ENCODE measurements at places on chromosomes 13 and 19.

DNA sequence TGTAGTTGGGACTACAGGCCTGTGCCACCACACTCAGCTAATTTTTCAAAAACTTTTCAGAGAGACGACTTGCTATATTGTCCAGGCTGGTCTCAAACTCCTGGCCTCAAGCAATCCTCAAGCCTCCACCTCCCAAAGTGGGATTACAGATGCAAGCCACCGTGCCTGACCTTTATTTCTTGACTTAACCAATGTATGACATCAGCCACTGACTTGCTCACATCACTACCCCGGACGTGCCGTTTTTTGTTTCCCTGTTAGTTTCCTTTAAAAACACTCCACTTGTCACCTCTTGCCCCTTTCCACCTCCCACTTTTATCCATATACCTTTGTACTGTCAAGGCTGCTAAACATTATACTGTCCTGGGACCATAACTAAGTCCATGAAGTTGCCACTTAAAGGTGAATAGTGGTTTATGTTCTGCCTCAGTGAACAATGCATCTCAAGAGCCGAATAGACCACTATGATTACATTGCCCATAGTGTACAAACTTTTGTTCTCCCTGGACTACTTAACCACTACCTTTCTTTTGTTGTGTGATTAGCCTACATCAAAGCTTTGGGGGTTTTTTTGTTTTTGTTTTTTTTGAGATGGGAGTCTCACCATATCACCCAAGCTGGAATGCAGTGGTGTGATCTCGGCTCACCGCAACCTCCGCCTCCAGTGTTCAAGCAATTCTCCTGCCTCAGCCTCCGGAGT, 2.3 kb upstream of the EPHX3 start:
- no peak for DNase-seq

DNA sequence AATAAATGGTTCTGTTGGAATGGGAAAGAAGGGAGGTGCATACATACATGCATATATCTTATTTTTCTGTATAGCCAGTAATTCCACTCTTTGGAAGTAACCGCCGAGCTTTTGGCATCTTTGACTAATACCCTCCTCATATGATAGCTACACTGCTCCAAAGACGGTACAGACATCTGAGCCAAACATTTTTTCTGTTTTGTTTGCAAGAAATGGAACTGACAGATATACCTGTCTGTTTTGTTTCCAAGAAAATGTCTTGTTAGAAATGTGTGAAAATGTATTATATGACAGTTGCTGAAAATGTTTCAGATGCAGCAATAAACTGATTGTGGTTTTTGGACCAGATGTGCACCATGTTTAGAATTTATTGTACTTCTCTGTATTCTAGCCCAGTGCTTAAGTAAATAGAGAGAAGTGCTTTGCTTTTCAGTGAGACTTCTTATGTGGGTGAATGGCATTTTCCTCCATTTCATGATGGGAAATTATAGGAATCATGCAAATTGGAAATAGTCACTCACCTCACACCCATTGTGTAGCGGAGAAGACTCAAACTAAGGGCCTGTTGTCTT, 396.9 kb downstream of the KCNRG start:
- DNase-seq = no peak

DNA sequence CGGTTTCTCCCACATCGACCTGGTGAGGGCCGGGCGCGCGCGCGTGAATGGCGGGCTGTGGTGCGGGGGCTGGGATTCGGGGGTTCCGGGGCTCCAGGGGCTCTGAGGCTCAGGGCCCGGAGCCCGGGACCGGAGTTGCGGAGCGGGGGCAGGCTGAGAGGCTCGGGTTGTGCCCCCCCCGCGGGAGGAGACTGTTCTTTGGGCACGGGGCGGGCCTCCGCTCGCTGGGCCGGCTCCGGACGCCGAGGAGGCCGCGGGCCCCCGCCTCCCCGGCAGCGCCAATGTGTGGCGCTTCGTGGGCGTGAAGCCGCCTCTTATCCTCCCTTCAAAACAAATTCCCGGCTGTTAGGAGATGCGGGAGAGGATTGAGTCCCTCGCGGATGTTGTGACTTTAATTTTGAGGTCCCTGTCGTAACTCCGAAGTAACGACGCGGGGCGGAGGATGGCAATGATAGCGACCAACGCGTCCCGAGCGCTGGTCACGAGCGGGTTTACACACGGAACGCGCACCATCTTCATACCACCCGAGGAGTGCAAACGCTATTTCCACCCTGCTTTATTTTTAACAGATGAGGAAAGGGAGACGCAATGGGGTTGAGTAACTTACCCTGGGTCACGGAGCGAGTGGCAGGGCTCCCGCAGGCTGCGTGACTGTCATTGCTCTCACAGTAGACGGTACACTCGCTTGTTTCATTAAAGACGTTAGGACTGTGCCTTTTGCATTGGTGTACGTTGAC, 536 bp downstream of the UBA2 start:
- DNase-seq = peak; percentile 84

- DNase-seq = no peak
Measured at GRCh38 chr19:51367255-51367564, 1.0 kb upstream of the ETFB start.

DNA sequence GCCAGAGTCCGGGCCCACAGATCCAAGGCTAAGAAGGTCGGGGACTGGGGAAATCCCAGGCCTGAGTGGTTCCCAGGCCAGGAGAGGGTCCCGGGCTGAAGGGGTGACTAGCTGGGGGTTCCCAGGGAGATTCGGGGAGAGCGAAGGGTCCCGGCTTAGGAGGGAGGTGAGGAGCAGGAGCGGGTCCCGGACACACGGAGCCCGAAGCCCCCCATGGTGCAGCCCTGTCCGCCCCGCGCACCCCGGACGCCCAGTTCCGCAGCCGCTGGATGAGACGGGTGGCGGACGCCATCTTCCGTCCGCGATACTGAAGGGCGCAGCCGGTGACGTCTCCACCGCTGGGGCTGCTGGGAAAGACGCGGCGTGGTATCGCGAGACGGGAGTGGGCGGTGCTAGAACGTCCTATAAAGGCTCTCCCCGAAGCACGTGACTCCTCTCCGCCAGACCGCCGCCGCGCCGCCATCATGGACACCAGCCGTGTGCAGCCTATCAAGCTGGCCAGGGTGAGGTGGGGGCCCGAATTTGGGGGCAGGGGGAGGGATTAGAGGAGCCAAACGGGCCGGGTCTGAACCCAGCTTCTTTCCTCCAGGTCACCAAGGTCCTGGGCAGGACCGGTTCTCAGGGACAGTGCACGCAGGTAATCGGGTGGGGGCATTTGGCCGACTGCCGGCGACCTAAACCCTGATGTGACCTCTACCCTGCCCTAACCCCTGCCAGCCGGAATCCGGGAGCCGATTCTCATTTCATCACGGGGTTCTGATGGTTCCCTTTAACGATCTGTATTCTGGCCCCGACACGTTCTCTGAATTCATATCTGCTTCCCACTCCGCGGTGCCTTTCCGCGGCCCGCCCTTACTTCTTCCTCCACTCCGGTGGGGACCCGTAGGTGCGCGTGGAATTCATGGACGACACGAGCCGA, at the start of the genes NDUFA7 and RPS28:
Gene NDUFA7 (minus strand): TSS at position 309 of the 919 bp plus-strand sequence. CDS start 17 bp downstream, at position 292.
Gene RPS28 (plus strand): TSS at position 430 of the 919 bp plus-strand sequence. CDS start 35 bp downstream, at position 465.
- DNase-seq = peak; percentile 99

DNA sequence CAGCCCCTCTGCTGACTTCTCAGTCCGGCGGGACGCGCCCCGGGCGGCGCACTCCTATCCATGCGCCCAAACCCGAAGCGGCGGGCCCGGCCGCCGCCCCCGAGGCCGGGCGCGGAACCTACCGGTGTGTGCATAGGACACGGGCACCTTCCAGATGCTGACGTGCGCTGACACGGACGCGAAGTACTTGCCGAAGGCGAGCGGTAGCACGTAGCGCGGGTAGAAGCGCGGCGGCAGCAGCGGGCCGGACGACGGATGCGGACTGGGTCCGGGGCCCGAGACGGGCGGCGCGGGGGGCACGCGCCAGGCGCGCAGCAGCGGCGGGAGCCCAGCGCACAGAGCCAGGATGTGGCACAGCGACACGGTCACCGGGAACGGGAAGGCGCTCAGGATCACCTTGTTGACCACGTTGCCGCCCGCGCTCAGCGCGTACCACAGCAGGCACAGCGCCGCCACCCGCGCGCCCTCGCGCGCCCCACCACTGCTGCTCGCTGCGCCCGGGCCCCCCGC, 338 bp downstream of the SLC35E1 start:
- DNase-seq = peak; percentile 57

DNA sequence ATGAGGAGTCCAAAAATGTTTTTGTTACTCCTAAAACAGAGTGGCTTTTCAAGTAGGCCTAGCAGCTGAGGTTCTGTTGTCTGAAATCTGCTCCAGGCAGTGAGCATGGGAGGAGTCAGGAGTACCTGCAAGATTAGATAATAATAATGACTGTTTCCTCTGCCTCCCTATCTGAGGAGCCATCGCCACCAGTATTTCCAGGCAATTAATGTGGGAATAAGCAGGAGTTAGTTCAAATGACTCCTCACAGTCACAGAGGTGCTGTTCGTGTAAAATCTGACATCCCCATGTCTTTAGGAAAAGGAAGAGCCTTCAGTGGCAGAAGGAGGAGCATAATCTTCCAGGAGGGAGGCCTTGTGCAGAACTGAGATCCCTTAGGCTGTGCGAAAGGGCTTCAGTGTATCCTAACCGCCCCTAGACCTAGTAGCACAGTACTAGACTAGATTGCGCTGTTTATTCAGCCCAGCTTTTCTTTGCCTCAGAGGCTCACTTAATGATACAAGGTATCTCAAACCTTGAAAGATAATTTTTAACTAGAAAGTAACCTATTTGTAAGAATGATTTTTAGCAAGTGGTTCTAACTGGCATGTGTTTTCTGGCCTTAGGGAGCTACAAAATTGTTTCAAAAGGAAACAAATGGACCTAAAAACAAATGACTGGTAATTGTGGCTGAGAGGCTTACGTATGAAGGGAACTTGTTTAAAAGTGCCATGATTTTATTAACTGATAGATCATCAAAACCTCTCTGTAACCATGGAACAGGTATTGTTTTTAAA, 49.0 kb downstream of the FREM2 start:
- no peak for DNase-seq

DNA sequence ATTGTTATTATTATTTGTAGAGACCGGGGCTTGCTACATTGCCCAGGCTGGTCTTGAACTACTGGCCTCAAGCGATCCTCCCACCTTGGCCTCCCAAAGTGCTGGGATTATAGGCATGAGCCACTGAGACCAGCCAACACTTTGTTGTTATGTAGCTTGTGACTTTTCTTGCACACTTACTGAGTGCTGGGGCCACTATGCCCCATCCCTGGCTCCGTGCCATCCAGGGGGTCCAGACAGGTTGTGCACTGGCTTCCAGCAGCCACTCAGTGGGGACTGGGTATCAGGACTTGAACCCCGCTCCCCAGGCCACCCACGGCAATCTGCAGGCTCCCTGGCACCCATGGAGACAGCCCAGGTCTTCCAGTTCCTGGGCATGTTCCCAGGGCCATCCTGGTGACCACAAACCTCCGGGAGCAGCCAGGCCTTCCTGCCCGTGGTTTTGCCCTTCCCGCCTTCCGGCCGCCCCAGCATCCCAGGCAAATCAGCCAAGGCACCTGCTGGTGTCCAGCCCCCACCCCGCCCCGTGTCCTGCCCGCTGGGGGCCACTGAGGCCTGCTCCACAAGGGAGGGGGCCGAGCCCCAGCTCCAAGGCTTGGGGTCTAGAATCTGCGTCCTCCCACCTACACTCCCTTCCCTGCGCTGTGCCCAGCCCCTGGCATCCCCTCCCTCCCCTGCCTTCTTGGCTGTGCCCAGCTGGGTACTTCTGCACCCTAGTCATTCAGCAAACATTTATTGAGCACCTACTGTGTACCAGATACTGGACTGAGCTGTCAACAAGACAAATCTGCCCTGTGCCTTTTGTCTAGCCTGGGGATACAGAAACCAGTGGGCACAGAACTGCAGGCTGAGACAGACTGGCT, 23.7 kb upstream of the SEMA6B start:
- no peak for DNase-seq

DNA sequence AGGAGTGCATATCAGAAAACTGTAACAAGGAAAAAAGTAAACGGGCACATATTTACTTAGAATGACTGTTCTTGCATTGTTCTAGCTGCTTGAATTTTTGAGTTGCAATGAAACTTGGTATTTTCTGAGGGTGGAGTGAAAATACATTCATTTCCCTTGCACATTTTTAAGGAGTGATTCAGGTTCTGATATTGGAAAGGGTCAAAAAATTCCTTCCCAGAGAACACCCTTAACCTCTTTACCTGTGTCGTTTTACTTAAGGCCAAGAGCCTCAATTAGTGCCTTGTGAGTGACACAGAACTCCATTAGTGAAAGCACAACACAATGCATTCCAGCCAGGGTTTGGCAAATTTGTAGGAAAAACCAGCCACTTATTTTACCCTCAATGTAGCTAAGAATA, 2.3 kb downstream of the ITGBL1 start:
- DNase-seq = peak; percentile 44

DNA sequence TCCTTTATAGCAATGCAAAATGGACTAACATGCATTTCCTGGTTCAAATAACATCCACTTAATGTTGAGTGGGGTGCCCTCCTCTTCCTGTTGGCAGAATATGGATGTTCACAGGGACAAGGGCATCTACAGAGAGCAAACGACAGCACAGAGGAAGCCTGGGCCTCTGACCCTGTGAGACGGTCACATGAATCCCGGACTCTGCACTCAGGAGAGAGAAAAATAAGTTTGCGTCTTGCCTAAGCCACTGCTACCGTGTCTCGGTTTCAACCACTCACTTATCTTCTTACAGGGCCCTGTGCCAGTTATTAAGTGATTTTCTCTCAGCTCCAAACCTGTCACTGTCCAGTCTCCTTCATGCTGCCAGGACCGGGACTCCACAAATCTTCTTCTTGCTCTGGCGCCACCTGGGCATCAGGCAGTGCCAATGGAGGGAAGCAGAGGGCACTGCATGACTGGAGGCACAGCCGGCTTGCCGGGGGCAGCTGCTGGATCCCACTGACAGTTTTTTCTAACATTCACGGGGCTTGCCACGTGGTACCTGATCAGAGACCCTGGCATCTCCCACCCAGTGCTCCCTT, 11.8 kb downstream of the LIG1 start:
- DNase-seq = no peak

DNA sequence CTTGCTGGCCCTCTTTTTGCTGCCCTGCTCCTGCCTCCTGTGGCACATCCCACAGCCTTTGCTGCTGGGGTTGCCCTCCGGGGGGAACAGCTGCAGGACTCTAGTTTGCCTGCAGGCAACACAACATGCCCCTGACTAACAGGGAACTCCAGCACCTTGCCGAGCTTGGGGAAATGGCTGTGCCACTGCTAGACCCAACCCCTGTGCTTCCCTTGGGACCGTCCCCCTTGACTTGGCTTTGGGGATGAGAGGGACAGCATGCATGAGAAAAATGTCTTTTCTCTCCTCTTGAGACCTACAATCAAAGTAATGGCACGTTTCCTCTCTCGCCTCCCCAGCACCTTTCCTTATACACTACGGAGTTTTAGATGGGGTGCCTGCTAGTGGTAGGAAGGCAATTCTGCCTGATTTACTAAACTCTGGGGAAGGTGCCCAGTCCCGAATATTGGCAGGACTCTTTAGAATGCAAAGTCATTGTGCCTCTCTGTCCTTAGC, 12.4 kb upstream of the VWA8 start:
- no peak for DNase-seq

DNA sequence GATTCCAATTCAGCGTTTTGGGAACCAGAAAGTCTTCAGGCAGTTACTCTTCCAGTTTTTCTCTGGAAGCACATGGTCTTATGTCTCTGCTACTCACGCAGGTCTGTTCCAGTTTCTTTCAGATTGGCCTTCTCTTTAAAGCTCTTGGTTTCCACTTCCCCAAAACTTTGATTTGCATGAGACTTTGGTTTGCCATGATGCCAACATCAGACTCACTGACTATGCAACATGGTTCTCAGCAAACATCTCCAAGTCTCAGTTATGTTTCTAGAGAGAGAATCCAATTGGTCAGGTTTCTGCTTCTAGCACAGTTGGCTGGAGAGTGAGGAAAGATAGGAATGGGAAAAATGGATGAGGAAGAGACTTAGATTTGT, 3.1 kb downstream of the AKAP11 start:
- DNase-seq = no peak
